Endothelial cell of umbilical vein (primary cell): ENCODE measurements at places on chromosomes 5 and 9. TPM values are rescaled to one million over a fixed set of nuclear protein-coding genes. Genes with fewer than 3 reads are reported as not detected.

DNA sequence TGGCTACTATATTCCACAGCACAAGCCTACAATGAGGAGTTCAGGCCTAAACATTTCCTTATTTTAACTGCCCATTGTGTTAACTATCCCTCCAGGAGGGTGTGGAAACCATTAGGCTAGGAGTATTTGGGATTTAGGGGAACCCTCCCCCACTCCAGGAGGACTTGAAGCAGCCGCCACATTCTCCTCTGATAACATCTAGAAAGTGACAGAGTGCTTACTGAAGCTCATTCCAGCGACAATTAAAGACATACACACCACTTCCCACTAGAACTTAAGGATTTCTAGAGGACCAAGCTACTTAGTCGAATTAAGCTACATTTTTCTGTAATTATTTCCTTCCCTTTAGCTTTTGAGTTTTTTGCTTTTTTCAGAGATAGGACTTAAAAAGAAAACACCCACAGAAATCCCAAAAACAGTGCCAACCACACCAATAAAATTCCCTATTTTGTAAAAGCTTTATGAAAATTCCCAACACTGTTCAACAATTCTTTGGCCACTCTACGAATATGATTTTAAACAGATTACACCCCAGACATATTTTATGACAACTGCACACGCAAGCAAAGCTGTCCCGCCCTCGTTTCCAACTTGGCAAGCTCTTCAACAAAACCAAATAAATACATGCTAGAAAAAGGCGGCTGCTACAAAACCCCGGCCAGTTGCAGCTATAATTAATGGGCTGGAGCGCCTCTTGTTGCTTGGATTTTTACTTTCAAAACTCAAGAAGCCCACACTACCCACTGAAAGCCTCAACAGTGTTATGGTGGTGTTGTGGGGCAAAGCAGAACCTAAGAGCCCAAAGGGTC, 4.5 kb downstream of the ROR2 start:
- DNase-seq: no peak
- H3K4me3 ChIP-seq: no peak overlapping the region
- H3K4me1 ChIP-seq: no peaks in the 10 kb centered on the region

GRCh38 chr9:131393622-131394463, at the start of gene PRRC2B:
Gene PRRC2B, plus strand, starts transcription at chr9:131394086. Its CDS starts 36,059 bp downstream, at chr9:131430145.
- H3K36me3 ChIP-seq: no peaks in the 10 kb centered on the region
- no peaks in the 10 kb centered on the region for H3K27me3 ChIP-seq
- peak; percentile 71 for DNase-seq
- peak within 1 kb of the TSS; percentile 57 for H3K27ac ChIP-seq
- peaks cover 40% of the 10 kb centered on the region for H3K4me1 ChIP-seq

GAPVD1 gene
- 8.4 and 10.7 TPM in 2 replicates for polyA plus RNA-seq

C5orf52 gene
- polyA plus RNA-seq: not detected in 2 replicates

ARHGEF37 gene
- 4.4 and 4.9 TPM in 2 replicates for polyA plus RNA-seq

PCDHA5 gene
- polyA plus RNA-seq: not detected in 2 replicates
